ENCODE measurements at places on chromosomes 12 and 14. TPM values are rescaled to one million over a fixed set of nuclear protein-coding genes. Genes with fewer than 3 reads are reported as not detected.

Gene PRH2
- total RNA-seq = not detected

Gene LRIG3
- 6.1 TPM for total RNA-seq

Gene SIX1
- total RNA-seq = 0.89 TPM

Gene POTEG
- not detected for total RNA-seq

Gene CARMIL3
- 0.05 TPM for total RNA-seq

Gene DPF3
- 36.5 TPM for total RNA-seq

Gene CCDC197
- total RNA-seq = 3.4 TPM

Gene KRT83
- not detected for total RNA-seq

Gene TPH2
- total RNA-seq = not detected

DNA sequence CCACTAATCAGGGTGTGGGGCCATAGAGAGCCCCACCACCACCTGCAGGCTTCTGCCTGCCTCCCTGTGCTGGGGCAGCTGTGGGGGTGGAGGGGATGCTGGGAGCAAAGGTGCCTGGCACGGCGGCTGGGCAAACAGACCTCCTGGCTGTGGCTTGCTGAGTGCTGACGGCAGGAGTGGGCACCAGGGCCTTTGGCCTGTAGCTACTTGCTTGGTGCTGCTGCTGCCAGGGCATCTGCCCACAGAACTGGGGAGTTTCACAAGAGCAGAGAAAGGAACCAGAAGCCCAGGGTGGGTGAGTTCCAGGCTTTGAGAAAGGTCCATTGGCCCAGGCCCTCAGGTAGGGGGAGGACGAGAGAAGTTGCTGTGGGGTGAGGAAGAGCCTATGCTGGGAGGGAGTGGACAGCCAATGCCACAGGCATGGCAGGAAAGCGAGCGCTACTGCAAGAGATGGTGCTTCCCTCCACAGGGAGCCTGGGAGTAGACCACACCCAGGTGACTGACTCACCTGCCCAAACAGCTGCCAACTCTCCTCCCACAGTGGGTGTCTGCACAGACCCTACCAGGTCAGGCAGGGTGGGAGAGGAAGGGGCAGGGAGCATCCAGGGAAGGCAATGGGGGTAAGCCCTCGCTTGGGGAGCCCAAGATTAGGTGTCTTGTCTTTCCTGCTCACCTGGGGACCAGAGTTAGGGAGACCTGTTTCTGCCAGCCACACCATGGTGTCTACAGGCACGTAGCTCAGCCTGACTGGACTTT, 39.0 kb upstream of the HDAC7 start:
- DNase-seq = no peak

DNA sequence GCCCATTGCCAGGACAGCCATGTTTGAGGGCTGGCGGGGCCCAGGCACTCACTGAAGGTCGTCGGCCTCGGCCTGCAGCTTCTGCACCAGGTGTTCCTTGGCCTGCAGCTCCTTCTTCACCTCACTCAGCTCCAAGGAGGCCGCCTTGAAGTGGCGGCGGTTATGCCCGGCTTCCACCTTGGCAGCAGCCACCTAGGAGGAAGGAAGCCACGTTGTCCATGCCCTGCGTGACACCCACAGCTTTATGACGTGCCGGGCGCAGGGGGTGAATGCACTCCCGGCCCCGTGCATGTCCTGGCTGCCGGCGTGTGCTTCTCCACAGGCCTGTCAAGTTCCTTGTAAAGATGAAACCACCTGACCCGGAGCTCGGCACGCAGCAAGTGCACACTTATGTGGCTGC, 16.0 kb upstream of the ANKLE2 start:
- DNase-seq = no peak

GRCh38 chr14:29805415-29806123, 122.1 kb downstream of the PRKD1 start:
- DNase-seq = no peak

- DNase-seq = no peak
These were observed 185.7 kb downstream of the SOX5 start for GRCh38 chr12:23763724-23764123.

GRCh38 chr14:43949400-43949799, 557.7 kb downstream of the FSCB start:
- DNase-seq = no peak

DNA sequence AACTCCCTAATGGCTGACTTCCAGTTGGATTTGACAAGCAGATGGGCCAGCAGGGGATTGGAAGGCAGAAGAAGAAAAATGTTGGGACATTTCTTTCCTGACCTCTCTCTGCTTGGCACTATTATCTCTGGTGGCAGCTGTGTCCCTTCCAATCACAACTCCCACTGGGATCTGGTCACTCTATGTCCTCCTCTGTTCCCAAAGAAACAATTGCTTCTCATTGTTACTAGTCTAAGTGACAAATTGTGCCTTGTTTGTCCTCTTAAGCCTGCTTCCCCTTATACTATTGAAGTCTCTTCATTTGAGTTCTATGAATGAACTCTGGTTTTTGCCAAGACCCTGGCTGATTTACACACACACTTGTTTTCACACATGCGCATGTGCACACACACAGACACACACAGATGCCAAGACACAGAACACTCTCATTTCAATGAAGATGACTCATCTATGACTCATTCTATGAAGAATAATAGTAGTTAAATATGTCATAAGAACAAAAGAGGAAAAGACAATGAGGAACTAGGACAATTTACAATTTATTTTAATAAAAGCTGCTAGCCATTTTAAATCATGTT, 83.0 kb upstream of the FAR2 start:
- no peak for DNase-seq

GRCh38 chr12:104865080-104865479, 93.0 kb downstream of the SLC41A2 start:
- DNase-seq = no peak

DNA sequence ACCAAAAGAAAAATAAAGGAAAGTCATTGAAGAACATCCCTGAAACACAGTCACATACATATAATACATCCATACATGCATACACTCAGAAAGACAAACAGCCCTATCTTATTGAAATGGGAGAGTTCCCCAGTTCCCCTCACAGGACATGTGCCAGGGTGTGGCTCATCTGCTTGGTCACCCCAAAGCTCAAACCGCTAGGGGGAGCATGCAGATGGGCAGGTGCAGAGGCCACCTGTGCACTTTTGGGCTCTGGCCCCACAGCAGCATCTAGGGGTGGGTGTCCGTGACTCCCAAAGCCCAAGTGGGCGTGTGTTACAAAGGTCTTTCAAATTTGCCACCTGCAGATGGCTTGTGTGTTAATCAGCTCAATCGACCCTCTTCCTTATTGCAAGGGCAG, 75.2 kb downstream of the CMAS start:
- no peak for DNase-seq

DNA sequence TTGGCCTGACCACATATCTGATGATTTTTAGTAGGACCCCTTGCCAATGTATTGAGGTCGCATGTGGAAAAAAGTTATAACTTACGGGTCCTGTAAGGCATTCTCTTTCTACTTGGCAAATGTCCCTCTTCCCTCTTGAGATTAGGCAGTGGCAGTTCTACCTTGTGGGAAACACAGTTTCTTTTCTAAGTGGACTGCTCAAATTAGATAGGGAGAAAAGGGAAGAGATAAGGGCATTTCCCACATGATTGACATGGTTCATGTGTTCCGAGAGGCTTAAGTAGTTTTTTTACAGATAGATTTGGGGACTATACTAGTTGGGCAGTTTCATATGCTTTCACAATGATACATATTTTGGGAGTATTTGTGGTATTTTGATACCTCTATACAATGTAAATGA, 154.7 kb downstream of the FBXL14 start:
- no peak for DNase-seq

- no peak for DNase-seq
These were observed 59.4 kb downstream of the TTC7B start for GRCh38 chr14:90756755-90757345.

DNA sequence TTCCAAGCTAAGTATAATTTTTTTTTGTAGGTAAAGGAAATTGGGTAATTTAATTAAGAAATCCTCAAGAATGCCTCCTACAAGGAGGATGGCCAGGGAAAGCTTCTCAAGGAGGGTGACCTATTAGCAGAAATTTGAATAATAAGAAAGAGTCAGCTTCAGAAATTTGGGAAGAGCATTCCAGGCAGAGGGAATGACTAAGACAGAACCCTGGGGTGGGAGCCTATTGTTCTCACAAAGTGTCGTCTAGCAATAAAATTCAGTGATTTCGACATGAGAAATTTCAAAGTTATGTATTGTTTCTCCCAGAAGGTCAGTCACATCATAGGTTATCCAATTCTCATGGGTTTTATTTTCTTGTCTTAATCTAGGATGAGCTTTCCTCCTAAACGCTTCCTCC, 1168.4 kb downstream of the AACS start:
- DNase-seq = no peak

DNA sequence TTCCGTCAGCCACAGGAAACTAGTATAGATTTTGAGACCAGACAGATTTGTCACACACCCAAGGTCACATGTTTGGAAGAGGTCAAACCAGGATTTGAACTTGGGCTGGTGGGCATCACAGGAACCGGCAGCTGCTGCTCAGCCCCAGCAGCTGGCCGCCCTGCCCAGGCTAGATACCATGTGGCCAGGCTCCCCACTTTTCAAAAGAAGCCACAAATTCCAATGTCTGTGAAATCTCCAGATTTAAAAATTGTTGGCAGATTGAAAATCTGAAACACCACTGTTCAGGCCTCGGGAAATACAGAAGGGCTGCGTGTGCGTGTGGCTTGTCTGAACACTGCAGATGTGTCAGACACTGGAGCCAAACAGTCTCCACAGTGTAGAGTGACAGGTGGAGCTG, 30.4 kb downstream of the MMAB start:
- no peak for DNase-seq

GRCh38 chr14:37131205-37131604, 41.2 kb downstream of the SLC25A21 start:
- DNase-seq = no peak

- DNase-seq = no peak
These were observed 125.9 kb upstream of the ATF1 start for GRCh38 chr12:50637870-50638481.
